Dermis lymphatic vessel endothelial cell (primary cell): ENCODE measurements at places on chromosomes 2 and 18. TPM values are rescaled to one million over a fixed set of nuclear protein-coding genes. Genes with fewer than 3 reads are reported as not detected.

The LBX2 gene
- 0.09 and 0.11 TPM in 2 replicates for total RNA-seq

The CTAGE1 gene
- total RNA-seq, result not detected in 2 replicates

The ICOS gene
- under 0.01 and 0.09 TPM in 2 replicates for total RNA-seq

The GREB1L gene
- total RNA-seq, result 1.2 and 3.5 TPM in 2 replicates

The GCG gene
- not detected in 2 replicates for total RNA-seq

The SOWAHC gene
- 9.9 and 10.6 TPM in 2 replicates for total RNA-seq

The MOGAT1 gene
- total RNA-seq, result not detected in 2 replicates

The PCARE gene
- not detected in 2 replicates for total RNA-seq

The SESTD1 gene
- 47.9 and 62.6 TPM in 2 replicates for total RNA-seq

The MC4R gene
- not detected in 2 replicates for total RNA-seq

The MITD1 gene
- 15.7 and 19.9 TPM in 2 replicates for total RNA-seq

The TRIM43 gene
- total RNA-seq, result not detected in 2 replicates

The AGFG1 gene
- total RNA-seq, result 33.4 and 35.2 TPM in 2 replicates

The PNKD gene
- 16.6 and 19.1 TPM in 2 replicates for total RNA-seq

The PSTPIP2 gene
- 0.22 and 0.95 TPM in 2 replicates for total RNA-seq

The CRYGC gene
- not detected in 2 replicates for total RNA-seq

The CD207 gene
- 0.09 and 0.11 TPM in 2 replicates for total RNA-seq

The CDKL4 gene
- total RNA-seq, result 0.43 and 1.5 TPM in 2 replicates

The LYPD6 gene
- 13.7 and 34.0 TPM in 2 replicates for total RNA-seq

The HOXD13 gene
- under 0.01 TPM in 1 of 2 replicates, not detected in the other for total RNA-seq

The AGAP1 gene
- total RNA-seq, result 3.0 and 3.2 TPM in 2 replicates

The C1QL2 gene
- not detected in 2 replicates for total RNA-seq

The DSG4 gene
- not detected in 2 replicates for total RNA-seq

The SLC4A5 gene
- total RNA-seq, result 0.09 and 0.11 TPM in 2 replicates

The RASGRP3 gene
- 234 and 289 TPM in 2 replicates for total RNA-seq

The IL36A gene
- not detected in 2 replicates for total RNA-seq

The SMYD1 gene
- not detected in 2 replicates for total RNA-seq

The ZAP70 gene
- total RNA-seq, result 0.11 and 0.34 TPM in 2 replicates

The GAL3ST2 gene
- total RNA-seq, result not detected in 2 replicates

The CYTIP gene
- total RNA-seq, result not detected in 2 replicates

The UGT1A10 gene
- total RNA-seq, result not detected in 2 replicates

The QPCT gene
- 0.26 and 0.43 TPM in 2 replicates for total RNA-seq

The KRTCAP3 gene
- total RNA-seq, result not detected in 2 replicates

The MYO5B gene
- 0.17 TPM in 1 of 2 replicates, not detected in the other for total RNA-seq

The ABCG5 gene
- not detected in 2 replicates for total RNA-seq

The ADGRF3 gene
- total RNA-seq, result under 0.01 and 0.09 TPM in 2 replicates

The CERS6 gene
- 40.7 and 51.0 TPM in 2 replicates for total RNA-seq

The SERPINB13 gene
- not detected in 2 replicates for total RNA-seq

The DSG3 gene
- not detected in 2 replicates for total RNA-seq

The ANKRD23 gene
- 0.43 and 2.0 TPM in 2 replicates for total RNA-seq

The BUB1 gene
- 5.3 and 7.4 TPM in 2 replicates for total RNA-seq

The SLC25A12 gene
- 10.3 and 11.1 TPM in 2 replicates for total RNA-seq

The ACADL gene
- not detected in 2 replicates for total RNA-seq

The SLC5A7 gene
- not detected in 2 replicates for total RNA-seq

The ITGA6 gene
- 137 and 212 TPM in 2 replicates for total RNA-seq

The INO80B gene
- 8.0 and 9.0 TPM in 2 replicates for total RNA-seq

The GKN1 gene
- total RNA-seq, result not detected in 2 replicates

The TMEM169 gene
- 0.17 and 0.22 TPM in 2 replicates for total RNA-seq

The UGT1A8 gene
- total RNA-seq, result not detected in 2 replicates

The DSG1 gene
- not detected in 2 replicates for total RNA-seq

The PLA2R1 gene
- 22.3 and 30.3 TPM in 2 replicates for total RNA-seq

The PDCD1 gene
- total RNA-seq, result under 0.01 TPM in 1 of 2 replicates, not detected in the other

The ELOA2 gene
- not detected in 2 replicates for total RNA-seq

The VWC2L gene
- not detected in 2 replicates for total RNA-seq

The CCDC74A gene
- total RNA-seq, result 1.0 and 10.6 TPM in 2 replicates

The ABCA12 gene
- not detected in 2 replicates for total RNA-seq

The TWIST2 gene
- total RNA-seq, result 0.09 and 0.54 TPM in 2 replicates
